Hepatocyte (in vitro differentiated cells): ENCODE measurements at places on chromosomes 3 and 15. TPM values are rescaled to one million over a fixed set of nuclear protein-coding genes. Genes with fewer than 3 reads are reported as not detected.
A peak's percentile ranks its signal among the peaks of the same experiment; 100 is the strongest.

DNA sequence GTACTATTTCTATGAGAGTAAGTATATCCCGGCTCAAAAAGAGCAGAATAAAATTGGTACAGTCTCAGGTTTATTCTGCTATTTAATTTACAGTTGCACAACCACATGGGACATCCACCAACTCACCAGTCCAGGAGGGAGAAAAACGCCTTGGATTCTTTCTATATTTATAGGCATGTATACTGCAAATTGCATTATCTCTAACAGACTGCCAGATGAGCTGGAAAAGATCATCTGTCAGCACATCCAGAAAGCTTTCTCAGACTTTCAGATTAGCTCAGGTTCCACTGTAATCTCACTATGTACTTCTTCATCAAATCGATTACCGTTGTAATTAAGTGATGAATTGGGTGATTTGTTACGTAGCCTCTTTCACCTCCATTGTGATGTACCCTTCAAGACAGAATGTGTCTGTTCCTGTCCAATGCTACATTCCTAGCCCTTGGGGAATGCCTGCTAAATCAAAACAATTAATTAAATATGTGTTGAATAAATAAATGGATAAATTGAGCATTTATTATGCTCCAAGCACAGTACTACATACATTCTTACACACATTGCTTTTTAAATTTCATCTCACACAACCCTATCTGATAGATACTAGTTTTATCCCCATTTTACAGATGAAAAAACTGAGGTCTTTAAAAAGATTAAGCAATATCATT, 38.1 kb upstream of the TMC3 start:
- no peak overlapping the region for H3K27ac ChIP-seq
- peaks cover 8% of the 10 kb centered on the region for H3K27me3 ChIP-seq
- no peaks in the 10 kb centered on the region for H3K36me3 ChIP-seq
- no peak overlapping the region for H3K4me3 ChIP-seq

DNA sequence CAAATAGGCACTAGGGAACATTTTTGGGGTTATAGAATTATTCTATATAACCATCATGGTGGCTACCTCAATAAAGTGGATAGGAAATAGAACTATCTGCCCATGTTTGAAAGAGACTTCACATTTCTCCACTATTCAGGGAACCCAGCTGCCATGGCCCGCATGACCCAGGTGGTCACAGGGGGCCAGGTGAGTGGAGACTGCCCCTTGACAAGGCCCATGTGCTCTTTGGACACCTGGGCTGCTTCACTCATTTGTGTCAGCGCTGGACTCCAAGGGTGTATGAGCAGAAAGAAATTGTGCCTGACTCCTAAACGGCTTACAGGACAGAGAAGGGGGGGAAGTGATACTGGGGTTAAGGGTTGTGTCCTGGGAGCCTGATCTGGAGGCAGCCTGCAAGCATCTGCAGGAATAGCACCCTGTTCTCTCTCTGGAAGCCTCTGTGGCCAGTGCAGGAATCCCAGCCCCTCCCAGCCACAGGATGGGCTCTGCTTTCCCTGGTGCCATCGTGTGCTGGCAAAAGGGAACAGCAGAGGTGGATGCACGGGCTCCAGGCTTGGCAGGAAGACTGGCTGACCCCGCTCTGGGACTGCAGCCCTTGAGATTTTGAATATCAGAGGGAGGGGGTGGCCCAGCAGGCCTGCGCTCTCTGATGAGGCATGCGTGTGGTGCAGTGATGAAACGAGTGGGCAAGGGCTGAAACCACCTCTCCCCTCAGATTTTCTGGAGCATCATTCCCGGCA, 9.1 kb upstream of the C3orf22 start:
- H3K4me1 ChIP-seq = no peaks in the 10 kb centered on the region
- H3K4me3 ChIP-seq = no peak overlapping the region
- H3K27me3 ChIP-seq = no peaks in the 10 kb centered on the region
- no peak overlapping the region for H3K27ac ChIP-seq

DNA sequence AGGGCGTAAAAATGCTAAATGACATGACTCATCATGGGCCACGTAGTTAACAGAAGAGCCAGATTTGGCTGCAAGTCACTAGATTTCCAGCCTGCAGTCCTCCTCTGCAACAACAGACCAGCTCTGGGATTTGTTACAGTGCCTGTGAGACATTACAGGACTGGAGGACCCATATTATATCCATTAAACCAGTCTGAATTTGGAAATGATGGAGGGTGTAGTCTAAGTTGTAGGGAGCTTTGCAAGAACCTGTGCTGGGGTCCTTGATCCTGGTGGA, 10.8 kb downstream of the ZNF774 start:
- H3K36me3 ChIP-seq = no peaks in the 10 kb centered on the region
- H3K4me1 ChIP-seq = peaks cover 4% of the 10 kb centered on the region
- no peak overlapping the region for H3K27ac ChIP-seq
- H3K27me3 ChIP-seq = no peaks in the 10 kb centered on the region
- H3K4me3 ChIP-seq = no peak overlapping the region
- peak; percentile 48 for DNase-seq

DNA sequence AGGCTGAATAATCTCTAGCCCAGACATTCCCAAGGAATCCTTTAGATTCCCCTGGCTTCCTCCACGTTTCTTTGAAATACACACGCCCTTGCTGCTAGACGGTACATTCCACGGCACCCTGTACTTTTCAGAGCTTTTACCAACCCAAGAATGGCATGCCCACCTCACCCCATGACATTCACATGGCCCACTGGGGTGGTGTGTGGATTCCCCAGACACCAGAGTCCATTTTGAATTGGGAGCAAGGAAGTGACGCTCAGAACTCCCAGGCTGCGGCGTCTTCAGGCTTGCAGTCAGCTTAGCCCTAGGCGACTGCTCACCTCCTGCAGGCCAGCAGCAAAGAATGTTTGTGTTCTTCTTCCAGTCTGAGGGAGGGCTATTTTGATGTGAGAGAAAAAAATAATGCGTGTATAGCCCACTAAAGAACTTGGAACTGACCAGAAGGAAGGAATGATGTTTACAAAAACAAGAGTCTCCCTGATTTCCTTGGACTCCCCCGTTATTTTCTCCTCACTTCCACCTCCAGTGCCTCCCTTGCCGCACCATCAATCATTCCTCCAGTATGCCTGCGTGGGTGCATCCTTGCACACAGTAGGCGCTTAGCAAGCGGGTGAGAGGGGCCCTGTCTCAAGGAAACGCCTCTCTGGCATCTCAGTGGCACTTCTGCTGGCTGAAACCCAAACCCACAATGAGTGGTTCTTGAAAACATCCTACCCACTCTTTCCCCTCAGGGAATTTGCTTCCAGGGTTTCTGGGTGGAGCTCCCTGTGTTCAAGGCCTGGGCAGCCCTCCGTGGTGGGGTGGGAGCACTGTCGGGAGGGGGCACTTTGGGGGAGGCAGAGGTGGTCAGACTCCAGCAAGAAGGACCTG, 59.9 kb downstream of the SMAD6 start:
- H3K4me1 ChIP-seq = peaks cover 85% of the 10 kb centered on the region
- H3K36me3 ChIP-seq = no peaks in the 10 kb centered on the region
- H3K27me3 ChIP-seq = no peaks in the 10 kb centered on the region
- no peak overlapping the region for H3K4me3 ChIP-seq
- DNase-seq = no peak

- no peaks in the 10 kb centered on the region for H3K27me3 ChIP-seq
- H3K4me3 ChIP-seq = no peak overlapping the region
- H3K27ac ChIP-seq = peak overlapping the region; percentile 59
- no peaks in the 10 kb centered on the region for H3K36me3 ChIP-seq
These were observed 39.0 kb downstream of the FAM3D start for GRCh38 chr3:58627570-58627885.

DNA sequence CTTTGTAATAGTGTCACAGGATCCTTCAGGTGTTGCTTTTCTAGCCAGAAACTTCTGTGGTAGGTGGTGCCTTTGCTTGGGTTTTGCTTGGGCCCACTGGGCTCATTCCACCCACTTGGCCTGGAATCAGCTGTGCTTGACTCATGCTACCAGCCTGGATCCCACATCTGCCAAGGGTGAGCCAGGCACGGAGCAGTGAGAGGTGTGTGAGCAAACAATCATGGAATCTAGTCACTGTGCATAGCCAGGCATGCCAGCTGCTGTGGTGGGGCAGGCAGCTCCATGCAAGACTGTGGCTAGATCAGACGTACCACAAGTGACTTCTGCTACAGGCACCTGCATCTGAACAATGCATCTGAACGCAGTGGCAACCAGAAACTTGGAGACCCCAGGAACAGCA, 275.9 kb downstream of the UBE2E2 start:
- no peaks in the 10 kb centered on the region for H3K4me1 ChIP-seq
- no peak for DNase-seq
- H3K27ac ChIP-seq = no peak overlapping the region

- DNase-seq = no peak
- no peaks in the 10 kb centered on the region for H3K4me1 ChIP-seq
- no peaks in the 10 kb centered on the region for H3K36me3 ChIP-seq
- no peak overlapping the region for H3K27ac ChIP-seq
- H3K27me3 ChIP-seq = no peaks in the 10 kb centered on the region
These were observed 15.9 kb upstream of the MRPL3 start for GRCh38 chr3:131518680-131519079.

GRCh38 chr15:70699890-70700289, 63.5 kb downstream of the UACA start:
- no peaks in the 10 kb centered on the region for H3K36me3 ChIP-seq
- no peak for DNase-seq
- H3K27ac ChIP-seq = peak overlapping the region; percentile 68

GRCh38 chr3:79767905-79768267, at the start of gene ROBO1:
ROBO1 (minus strand) TSS chr3:79767998.
- DNase-seq = peak; percentile 11
- no peaks in the 10 kb centered on the region for H3K36me3 ChIP-seq

DNA sequence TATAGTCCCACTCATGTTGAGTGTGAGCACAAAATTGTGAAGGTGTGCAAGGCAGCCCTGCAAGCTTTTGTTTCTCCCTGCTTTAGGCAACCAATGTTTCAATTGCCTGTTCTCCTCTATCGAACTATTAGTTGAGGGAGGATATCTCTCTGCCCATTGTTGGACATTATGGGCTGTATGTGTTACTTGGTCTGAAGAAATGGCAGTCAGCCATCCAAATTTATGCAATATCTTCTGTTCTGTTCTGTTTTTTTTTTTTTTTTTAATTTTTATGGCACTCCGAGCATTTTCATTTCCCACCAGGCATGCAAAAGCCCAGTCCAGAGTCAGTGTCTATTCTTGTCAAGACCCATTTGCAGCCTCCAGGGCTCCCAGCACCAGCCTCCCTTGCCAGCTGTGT, 44.0 kb downstream of the ANAPC13 start:
- H3K4me1 ChIP-seq = no peaks in the 10 kb centered on the region
- no peak for DNase-seq
- H3K4me3 ChIP-seq = no peak overlapping the region
- no peaks in the 10 kb centered on the region for H3K27me3 ChIP-seq
- H3K36me3 ChIP-seq = no peaks in the 10 kb centered on the region

LRRC34 gene
- total RNA-seq = 0.97 and 1.0 TPM in 2 replicates

WNT5A gene
- 96.0 and 129 TPM in 2 replicates for total RNA-seq

NLGN1 gene
- total RNA-seq = 8.5 and 11.2 TPM in 2 replicates
